Dermis microvascular lymphatic vessel endothelial cell (primary cell): ENCODE measurements at places on chromosomes 1 and 21.
A peak's percentile ranks its signal among the peaks of the same experiment; 100 is the strongest.

DNA sequence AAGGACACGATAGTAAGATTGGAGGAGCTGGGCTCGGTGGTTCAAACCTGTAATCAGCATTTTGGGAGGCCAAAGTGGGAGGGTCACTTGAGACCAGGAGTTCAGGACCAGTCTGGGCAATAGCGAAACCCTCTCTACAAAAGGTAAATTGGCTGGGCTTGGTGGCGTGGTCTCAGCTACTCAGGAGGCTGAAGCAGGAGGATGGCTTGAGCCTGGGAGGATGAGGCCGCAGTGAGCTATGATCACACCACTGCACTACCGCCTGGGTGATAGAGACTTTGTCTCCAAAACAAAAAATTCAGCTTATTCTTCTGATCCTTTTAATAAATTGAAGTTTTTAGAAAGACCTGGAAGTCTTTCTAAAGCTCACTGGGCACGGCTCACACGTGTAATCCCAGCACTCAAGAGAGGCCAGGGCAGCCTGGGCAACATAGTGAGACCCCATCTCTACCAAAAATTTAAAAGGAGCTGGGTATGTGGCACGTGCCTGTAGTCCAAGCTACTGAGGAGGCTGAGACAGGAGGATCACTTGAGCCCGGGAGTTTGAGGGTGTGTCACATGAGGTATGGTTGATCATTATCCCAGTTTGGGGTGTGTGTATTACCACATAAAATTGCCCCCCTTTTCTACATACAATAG lies 15.3 kb downstream of the MASP2 start:
- no peak for DNase-seq

DNA sequence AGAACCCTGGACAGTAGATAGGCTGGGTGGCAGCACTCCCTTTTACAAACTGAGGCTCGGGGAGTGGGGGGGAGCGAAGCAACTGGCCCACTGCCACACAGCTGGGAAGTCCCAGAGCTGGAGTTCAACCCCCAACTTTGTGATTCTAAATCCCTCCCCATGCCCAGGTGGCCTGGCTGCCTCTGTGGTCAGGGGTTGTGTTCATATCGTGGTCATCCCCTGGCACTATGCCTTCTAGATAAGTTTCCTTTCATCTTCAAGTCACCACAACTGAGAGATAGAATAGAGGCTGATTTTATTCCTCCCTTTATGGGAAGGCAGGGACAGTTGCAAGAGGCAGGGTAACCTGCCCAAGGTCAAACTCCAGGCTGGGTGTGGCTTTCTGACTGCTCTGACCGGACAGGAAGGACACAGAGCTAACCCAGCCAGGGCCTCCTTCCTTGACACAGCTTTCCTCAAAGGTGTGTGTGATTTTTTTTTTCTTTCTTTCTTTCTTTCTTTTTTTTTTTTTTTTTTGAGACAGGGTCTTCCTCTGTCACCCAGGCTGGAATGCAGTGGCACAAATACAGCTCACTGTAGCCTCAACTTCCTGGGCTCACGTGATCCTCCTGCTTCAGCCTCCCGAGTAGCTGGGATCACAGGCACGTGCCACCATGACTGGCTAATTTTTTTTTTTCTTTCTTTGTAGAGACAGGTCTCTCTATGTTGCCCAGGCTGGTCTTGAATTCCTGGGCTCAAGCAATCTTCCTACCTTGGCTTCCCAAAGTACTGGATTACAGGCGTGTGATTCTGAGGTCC lies 18.4 kb upstream of the TNFRSF1B start:
- DNase-seq, result peak; percentile 40

DNA sequence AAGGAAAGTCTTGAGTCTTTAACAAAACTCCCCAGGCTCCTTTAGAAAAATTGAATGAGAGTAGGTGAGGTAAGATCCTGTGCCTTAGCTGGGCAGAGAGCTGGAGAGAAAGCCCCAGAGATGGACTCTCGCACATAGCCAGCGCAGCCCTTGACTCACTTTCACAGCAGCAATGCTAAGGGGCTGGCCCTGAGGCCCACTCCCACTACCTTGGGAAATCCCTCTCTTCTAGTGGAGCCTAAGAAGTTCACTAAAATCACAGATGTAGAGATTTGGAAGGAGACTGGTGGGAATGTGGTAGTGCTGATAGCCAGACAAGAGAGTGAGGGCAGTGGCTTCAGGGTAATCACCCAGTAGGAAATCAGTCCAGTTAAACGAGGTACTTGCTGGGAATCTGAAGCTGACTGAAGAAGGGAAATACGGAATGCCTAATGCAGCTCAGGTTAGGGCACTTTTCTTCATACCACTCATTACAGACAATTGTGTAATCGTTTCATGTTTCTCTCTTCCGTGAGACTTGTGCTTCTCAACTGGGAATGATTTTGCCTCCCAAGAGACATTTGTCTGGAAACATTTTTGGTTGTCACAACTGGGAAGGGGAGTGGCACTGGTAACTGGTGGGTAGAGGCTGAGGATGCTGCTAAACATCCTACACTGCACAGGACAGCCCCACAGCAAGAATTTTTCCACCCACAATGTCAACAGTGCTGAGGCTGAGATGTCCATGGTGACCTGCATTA lies 42.4 kb upstream of the LRRC8C start:
- no peak for DNase-seq

- DNase-seq, result peak; percentile 37
Measured at GRCh38 chr1:159922511-159923202, 2.6 kb downstream of the TAGLN2 start.

- no peak for DNase-seq
Measured at GRCh38 chr1:228510803-228511413, 23.7 kb downstream of the RNF187 start.

- no peak for DNase-seq
Measured at GRCh38 chr1:238499021-238499420, 608.3 kb upstream of the ZP4 start.

DNA sequence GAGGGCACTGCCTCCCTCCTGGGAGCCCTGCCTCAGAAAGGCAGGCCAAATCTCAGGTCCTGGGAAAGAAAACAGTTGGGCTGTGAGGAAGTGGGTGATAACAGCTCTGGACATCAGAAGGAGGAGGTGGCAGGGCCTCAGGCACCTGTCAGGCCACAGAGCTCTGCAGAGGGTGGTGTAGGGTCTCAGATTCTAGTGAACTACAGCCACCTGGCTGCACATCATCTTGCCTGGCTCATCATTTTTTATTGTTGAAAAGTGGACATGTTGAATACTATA lies 15.3 kb upstream of the ZNF678 start:
- DNase-seq, result no peak

GRCh38 chr1:111856411-111857185 lies 100.9 kb downstream of the DDX20 start:
- no peak for DNase-seq

DNA sequence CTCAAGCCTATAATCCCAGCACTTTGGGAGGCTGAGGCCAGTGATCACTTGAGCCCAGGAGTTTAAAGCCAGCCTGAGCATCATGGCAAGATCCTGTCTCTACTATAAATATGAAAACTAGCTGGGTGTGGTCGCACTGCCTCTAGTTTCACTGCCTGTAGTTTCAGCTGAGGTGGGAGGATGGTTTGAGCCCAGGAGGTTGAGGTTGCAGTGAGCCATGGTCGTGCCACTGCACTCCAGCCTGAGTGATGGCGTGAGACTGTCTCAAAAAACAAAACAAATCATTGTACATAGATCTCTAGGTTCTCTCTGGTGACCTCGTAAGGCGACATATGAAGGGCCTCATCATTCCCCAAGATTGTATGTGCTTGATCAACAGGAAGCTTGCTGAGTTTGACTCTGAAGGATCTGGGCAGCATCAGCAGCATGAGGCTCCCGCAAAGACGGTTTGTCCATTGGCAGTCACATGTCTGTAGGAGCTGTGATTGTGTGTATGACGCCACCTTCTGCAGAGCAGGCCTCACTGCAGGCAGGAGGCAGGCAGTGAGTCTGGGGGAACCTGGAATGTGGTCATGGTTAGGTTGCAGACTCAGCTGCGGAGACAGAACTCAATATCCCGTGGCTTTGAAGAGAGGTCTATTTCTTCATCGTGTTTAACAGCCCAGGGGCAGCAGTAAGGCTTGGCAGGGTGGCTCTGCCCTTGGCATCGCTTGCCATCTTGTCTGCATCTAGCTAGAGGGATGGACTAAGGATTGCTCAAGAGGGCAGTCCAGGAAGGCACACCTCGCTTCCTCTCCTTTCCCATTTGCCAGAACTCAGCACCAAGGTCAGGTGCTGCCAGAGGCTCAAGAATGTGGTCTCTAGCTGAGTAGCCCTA lies 14.0 kb downstream of the ATP5PO start:
- peak; percentile 39 for DNase-seq

- peak; percentile 88 for DNase-seq
Measured at GRCh38 chr1:211639475-211640300, 35.7 kb downstream of the NEK2 start.

DNA sequence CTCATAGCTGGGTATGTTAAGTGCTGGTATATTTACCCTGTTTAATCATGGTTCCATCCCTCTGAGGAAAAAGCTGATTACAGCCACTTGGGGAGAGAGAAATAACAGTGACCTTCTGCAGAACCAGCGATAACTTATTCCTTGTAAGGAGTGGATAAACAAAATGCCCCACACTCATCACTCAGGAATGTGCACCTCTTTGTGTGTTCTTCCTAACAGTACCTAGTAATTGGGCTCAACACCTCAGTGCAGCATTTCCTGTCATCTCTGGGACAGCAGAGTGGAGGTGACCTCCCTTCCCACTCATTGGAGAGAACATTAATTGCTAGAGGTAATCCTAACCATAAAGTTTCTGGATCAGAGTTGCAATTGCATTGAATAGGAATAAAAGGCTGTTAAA lies 112.5 kb upstream of the F3 start:
- peak; percentile 7 for DNase-seq

DNA sequence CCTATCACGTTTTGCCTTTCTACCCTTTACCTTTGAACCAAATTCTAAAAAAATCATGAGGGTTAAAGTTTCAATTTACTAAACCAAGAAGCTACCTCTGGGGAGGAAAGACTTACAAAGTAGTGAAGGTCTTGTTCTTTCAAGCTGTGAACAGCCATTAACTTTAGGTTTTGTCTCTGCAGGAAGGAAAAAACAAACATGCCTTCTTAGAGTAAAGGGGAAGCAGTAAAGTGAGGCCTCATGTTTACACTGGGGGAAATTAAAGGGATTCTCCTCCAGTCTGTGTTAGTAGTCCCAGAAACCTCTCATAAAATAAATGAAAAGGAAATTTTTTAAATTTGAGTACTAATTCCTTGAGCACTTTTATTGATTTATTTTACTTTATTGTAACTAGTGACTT lies 780.2 kb upstream of the ADGRL2 start:
- no peak for DNase-seq

GRCh38 chr1:157092831-157093230 lies 6.8 kb downstream of the ETV3L start:
- DNase-seq, result no peak

GRCh38 chr1:224791362-224791941 lies 138.0 kb upstream of the DNAH14 start:
- no peak for DNase-seq

- DNase-seq, result no peak
Measured at GRCh38 chr1:104878203-104878909, 1128.7 kb downstream of the AMY1C start.

DNA sequence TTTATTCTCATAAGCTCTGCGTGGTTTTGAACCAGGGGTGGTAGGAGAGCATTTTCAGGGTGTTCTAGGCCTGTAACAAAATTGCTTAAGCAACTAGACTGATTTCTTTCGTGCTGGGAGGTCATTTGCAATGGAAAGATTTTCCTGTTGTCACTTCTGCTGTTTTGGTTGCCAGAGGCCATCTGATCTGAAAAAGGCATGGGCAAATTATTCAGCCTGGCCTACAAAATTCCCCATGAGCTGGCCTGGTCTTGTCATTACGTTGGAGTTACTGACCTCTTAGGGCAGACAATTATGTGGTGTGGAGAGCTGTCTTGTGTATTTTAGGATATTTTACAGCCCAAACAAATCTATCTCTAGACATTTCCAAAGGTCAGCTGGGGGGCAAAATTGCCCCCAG lies 444.4 kb upstream of the DAB1 start:
- no peak for DNase-seq

DNA sequence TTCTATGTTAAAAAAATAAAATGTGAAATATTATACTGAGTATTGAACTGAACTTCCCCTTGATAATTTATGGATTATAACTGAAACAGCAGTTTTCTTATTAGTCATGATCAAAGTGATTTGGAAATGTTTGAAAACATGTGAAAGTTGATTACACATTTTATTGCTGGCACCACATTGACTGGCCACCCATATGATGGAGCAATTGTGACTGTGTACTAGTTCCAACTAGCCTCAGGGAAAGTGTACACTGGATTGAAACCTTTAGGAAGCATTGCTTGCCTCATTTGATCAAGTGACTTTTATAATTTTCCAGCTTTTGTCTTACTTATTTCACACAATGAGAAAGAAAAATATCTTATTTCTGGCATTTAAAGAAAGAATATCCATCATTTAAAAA lies 128.0 kb upstream of the ADGRL2 start:
- no peak for DNase-seq

DNA sequence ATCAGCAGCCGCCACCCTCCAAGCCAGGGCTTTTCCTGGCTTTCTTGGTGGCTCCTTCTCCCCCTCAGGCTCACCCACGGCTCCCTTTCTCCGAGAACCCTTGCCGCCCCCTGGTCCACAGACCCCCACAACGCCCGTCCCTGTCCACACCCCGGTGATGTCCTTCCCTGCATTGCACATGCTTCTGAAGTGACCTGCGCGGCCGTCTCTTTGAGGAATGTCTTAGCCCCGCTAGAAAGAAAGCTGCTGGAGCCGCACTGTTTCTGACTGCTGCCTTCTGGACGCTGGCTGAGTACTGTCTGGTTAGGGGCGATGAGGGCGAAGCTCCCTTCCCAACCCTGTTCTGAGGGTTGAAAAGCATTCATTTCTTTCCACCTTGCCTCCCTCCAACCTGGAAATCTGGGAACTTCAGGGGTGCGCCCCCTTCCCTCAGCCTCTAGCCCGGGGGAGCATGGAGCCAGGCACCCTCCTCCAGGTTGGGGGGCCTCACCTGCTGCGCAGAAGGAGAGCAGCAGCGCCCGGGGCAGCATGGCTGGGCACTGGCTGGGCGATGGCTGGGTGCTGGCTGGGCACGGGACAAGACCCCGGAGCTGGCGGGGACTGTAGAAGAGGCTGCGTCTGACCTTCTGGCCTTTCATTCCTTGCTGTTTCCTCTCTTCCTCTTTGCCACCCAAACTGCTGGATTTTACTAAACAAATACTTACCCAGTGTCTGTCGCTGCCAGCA lies at the start of gene CLEC20A:
Gene CLEC20A (minus strand): TSS at position 555 of the 726 bp plus-strand sequence. CDS start 25 bp downstream, at position 530.
- no peak for DNase-seq

- no peak for DNase-seq
Measured at GRCh38 chr1:239218301-239218700, 168.1 kb upstream of the CHRM3 start.

GRCh38 chr1:222283147-222283768 lies 264.6 kb downstream of the HHIPL2 start:
- DNase-seq, result no peak
